ENCODE measurements at places on chromosomes 2 and 18.

- DNase-seq = no peak
These were observed 591.7 kb downstream of the BCL11A start for GRCh38 chr2:59961746-59962145.

GRCh38 chr18:35185771-35186170 lies 55.1 kb upstream of the ZNF397 start:
- DNase-seq = no peak

DNA sequence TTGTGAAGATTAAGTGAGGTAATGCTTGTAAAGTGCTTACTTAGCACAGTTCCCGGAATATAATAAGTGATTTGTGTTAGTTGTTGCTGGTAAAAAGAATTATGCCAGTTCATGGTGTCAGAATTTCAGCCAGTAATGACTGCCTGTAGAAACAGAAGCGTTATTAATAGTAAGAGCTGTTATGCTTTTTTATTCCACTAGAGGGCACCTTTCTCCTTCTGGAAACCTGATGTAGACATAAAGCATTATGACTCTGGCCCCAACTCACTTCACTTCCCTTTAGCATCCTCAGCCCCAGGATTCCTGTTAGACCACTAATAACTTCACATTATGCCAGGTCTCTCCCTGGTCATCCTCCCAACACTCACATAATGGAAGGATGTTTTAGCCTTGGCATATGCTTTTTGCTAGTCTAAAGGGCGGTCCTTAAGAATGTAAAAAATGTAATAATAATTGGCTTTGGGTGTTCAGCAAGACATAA lies 34.9 kb downstream of the C18orf54 start:
- peak; percentile 51 for DNase-seq

DNA sequence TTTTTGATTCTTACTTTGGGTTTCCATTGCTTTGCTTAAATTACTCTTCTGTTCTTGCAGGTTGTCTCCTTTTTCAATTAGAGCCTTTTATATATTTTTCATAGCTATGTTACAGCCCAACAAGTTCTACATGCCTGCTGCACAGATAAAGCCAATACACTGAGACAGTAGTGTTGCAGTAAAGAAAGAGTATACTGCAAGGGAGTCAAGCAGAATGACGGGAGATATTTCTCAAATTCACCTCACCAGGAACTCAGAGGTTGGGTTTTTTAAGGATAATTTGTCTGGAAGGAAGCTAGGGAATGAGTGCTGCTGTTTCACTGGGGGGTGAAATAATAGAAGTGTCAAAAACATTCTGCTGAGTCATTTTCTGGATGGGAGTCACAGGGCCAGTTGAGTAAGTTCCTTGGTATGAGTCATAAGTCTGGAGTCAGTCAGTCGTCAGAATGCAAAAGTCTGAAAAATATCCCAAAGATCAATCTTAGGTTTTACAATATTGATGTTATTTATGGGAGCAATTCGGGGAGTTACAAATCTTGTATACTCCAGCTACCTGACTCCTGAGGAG lies 193.0 kb upstream of the RGPD4 start:
- peak; percentile 79 for DNase-seq

- DNase-seq = no peak
These were observed 51.9 kb downstream of the MAP4K3 start for GRCh38 chr2:39385172-39385571.

DNA sequence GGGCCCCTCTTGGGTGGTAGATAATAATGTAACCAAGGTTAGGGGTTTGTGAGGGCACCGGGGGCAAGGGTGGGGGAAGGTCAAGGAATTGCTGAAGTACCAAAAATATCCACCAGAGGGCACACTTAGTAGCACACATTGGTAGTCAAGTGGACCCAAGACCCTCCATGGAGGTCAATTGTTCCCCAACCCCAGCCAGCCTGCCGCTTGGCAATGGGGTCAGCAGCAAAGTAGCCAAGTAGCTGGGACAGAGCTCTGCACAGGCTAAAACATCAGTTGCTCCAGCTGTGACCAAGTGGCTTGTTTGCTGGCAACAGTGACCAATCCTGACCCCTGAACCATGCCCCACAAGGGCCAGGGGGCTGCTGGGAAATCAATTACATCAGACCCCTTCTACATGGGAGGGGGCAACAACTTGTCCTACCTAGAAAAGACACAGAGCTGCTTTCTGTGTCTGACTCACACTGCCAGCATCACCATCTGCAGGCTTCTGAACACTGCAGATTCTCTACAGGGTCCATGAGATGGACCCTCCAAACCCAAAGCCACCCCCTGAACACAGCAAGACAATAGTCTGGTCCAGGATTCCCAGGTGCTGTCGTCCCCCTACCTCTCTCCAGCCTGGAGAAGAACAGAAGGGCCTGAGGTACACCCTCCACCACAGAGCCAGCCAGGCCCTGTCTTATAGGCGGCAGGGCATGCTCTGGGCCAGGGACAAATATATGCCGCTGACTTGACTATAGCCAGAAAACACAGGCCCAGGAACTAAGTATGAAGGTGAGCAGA lies 76.0 kb downstream of the EMX1 start:
- no peak for DNase-seq

DNA sequence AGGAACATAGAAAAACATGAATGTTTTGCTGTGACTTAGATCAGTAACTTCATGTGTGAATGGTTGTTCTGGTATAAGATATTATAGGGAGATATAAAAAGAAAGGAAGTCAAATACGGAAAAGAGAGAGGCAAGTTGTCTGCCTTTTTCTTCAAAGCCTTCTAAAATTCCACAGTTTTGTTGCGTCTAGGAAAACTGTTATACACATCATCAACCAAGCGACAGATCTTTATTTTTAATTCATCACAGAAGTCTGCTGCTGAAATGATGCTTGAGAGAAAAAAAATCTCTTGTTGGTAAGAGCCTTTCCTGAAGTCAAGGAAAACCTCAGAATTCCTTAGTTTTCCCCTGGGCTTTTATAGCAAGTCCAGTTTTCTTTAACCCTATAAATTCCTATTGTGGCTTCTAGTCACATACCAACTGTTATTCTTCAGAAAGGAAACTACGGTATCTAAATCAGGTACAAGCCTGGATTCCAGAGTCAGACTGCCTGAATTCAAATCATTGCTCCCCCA lies 36.3 kb upstream of the TANC1 start:
- no peak for DNase-seq

DNA sequence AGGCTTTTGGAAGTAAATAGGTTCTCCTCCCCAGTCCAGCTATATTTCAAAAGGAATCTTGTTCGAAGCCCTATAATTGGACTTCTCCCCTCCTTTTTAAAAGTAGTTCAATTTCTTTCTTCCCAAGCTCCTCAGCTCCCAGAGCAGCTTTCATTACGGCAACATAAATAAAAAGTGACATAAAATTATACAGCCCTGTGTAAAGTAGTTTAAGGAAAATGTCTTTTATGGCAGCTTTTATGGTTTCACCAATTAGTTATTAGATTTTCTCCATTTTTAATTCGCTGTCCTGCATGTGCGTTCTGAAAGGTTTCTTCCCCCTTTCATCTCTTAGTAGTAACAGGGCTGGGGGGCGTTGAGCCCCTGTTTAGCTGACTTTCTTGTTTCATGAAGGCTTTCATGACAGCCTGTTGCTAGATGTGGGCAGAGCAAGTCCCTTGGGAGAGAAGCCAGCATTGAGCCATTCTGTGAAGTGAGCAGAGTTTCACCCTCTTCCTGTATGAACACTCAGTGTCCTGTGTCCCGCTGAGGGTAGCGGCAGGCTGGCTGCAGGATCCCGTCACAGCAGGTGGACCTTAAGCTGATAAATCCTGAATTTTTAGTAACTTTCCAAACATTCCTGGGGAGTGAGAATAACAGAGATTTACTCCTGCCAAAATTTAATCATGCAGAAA lies 229.7 kb upstream of the SPRED2 start:
- DNase-seq = peak; percentile 62

- DNase-seq = no peak
These were observed 158.5 kb downstream of the TPO start for GRCh38 chr2:1571477-1572417.

GRCh38 chr2:129775952-129776653 lies 203.4 kb upstream of the RAB6C start:
- no peak for DNase-seq

DNA sequence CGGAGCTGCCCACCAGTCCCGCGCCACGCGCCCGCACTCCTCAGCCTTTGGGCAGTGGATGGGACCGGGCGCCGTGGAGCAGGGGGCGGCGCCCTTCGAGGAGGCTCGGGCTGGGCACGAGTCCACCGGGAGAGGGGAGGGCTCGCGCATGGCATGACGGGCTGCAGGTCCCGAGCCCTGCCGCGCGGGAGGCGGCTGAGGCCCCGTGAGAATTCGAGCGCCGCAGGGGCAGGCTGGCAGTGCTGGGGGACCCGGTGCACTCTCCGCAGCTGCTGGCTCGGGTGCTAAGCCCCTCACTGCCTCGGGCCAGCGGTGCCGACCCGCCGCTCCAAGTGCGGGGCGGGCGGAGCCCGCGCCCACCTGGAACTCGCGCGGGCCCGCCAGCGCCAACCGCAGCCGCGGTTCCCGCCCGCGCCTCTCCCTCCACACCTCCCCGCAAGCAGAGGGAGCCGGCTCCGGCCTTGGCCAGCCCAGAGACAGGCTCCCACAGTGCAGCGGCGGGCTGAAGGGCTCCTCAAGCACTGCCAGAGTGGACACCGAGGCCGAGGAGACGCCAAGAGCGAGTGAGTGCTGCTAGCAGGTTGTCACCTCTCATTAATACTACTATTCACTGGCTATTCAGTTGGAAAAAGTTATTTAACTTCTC lies 3.6 kb upstream of the TTC21B start:
- DNase-seq = no peak

DNA sequence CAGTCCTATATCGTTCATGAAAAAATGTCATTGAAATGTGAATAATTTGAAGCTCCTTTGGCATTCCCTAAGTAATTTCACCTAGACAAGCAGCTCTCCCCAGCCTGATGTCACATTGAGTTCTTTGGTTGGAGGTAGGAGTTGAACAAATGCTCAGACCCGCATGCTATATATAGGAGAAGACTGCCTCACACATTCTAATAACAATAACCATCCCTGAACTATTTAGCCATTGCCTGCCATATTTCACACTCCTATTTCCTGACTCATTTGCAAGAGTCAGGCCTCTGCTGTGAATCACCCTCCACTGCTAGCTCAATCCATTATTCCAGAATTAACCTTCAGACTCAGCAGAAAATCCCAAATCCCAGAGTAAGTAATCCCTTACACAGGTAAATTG lies 256.6 kb upstream of the ACVR2A start:
- DNase-seq = no peak

GRCh38 chr2:27640722-27641245 lies 11.9 kb downstream of the GPN1 start:
- DNase-seq = no peak

- no peak for DNase-seq
These were observed 42.3 kb downstream of the RPRD1A start for GRCh38 chr18:36025025-36025424.
